ENCODE measurements at places on chromosomes 4 and X.

GRCh38 chr4:94419956-94420355 lies 31.8 kb upstream of the PDLIM5 start:
- DNase-seq = peak; percentile 75

DNA sequence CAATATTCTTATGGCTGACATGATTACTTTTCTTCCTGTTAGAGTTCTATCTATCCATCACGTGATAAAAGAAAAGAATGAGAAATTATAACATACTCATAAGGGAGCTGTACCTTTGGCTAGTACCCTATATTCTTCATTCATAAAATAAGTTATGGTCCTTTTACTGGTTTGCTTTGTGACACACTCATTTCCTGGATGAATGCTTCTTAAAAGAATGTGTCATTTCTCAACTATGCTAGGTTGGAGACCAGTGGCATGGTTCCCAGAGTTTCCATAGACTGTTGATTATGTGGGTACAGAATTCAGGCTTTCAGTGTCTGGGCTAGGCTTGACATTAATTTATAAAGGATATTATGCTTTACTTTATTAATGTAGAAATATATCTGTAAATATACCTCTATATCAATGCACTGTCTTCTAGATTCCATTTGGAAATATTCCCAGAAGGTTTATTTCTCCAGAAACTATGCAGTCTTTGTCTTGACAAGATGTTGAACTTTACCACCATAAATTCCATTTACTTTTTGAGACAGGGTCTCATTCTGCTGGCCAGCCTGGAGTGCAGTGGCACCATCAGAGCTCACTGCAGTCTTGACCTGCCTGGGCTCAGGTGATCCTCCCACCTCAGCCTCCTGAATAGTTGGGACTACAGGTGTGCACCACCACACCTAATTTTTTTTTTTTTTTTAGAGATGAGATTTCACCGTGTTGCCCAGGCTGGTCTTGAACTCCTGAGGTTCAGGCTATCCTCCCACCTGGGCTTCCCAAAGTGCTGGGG lies 23.8 kb downstream of the NUDT6 start:
- peak; percentile 91 for DNase-seq

GRCh38 chrX:106457802-106458201 lies 154.0 kb upstream of the RADX start:
- DNase-seq = no peak

DNA sequence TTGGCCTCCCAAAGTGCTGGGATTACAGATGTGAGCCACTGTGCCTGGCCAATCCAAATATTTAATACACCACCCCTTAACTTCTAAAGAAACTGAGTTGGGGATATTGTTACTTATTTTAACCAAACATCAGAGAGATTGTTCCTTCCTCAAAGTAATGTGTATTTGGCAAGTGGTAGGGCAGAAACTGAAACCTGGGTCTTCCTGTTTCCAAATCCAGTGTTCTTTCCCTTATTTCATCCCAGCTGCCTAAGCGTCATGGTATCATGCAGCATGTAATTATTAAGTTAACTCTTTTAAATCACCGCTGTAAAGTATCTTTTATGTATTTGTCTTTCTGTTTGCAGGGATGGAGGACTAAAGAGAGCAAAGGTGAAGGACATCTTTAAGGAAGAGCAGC lies 68.4 kb downstream of the GPAT3 start:
- DNase-seq = no peak

GRCh38 chrX:72307646-72308051 lies 1.9 kb upstream of the CITED1 start:
- DNase-seq = no peak

- DNase-seq = no peak
Observed at GRCh38 chr4:8224975-8225625, 26.0 kb downstream of the SH3TC1 start.

DNA sequence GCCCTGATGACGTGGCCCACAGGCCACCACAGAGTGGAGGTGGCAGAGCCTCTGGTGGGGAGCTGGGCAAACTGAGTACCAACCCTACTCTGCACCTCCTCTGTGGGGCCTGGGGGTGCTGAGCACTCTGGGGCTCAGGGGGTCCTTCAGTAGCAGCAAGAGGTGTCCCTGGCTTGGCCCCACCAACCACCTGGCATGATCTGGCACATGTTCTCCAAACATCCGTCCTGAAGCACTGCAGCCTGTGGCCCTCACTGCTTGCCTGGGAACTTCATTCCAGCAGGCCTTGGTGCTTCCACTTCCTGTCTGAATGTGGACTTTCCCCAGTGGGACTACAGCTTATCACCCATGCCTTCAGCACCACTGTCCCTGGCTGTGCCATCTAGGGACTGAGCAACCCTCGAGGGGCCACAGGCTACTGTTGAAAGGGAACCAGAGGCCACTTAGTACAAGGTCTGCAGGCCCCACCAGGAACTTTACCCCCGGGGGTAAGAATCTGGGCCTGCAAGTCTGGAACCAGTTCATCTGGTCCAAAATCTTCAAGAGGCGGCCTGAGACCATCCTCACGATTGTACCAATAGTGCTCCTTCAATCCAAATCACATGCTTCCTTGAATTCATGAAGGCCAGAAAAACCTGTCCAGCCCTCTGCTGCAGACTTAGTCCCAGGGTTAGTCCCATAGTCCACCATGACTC lies 13.2 kb downstream of the TNIP2 start:
- no peak for DNase-seq

DNA sequence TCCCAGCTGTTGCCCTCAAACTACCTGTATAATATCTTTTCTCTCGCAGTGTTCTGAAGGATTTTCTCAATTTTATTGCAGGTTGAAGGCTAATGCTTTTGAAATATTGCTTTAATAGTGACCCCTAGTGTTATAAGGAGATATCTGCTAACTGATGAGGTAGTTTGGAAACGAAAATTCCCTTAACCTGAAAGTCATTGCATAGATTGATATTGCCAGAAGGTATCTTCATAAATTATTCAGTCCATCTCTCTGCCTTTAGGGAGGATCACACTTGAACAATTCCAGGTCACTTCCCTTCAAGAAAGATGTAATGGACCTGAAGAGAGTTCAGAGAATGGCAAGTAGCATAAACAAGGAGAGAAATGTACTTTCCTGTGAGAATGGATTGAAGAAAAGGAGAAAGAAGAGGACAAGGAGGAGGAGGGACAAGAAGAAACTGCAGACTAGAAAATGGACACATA lies 44.1 kb downstream of the TIGD4 start:
- DNase-seq = peak; percentile 37

- no peak for DNase-seq
Observed at GRCh38 chr4:54157606-54158005, 57.6 kb downstream of the GSX2 start.

- DNase-seq = no peak
Observed at GRCh38 chrX:150984169-150984824, 1.2 kb downstream of the HMGB3 start.

GRCh38 chr4:40421839-40422708 lies 86.9 kb downstream of the CHRNA9 start:
- DNase-seq = no peak

DNA sequence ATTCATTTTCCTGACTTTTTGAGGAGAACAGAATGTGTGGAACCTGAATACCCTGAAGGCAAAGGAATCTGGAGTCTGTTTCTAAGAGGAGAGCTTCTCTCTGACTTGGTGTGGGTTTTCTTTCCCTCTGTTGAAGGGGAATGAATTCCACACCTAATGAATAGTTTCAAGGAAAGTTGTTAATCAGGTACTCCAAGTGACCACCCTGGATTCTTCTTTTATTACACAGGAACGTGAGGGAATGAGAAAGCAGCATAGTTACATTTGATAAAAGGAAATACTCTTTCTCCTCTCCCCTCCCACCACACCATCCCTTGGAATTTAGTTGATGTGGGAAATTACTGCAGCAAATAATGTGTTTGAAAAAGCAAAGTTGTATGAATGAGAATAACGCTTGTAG lies 29.7 kb downstream of the SLIT2 start:
- no peak for DNase-seq
